Femur (tissue), 1 donor: ENCODE measurements at places on chromosomes 3 and 15.

DNA sequence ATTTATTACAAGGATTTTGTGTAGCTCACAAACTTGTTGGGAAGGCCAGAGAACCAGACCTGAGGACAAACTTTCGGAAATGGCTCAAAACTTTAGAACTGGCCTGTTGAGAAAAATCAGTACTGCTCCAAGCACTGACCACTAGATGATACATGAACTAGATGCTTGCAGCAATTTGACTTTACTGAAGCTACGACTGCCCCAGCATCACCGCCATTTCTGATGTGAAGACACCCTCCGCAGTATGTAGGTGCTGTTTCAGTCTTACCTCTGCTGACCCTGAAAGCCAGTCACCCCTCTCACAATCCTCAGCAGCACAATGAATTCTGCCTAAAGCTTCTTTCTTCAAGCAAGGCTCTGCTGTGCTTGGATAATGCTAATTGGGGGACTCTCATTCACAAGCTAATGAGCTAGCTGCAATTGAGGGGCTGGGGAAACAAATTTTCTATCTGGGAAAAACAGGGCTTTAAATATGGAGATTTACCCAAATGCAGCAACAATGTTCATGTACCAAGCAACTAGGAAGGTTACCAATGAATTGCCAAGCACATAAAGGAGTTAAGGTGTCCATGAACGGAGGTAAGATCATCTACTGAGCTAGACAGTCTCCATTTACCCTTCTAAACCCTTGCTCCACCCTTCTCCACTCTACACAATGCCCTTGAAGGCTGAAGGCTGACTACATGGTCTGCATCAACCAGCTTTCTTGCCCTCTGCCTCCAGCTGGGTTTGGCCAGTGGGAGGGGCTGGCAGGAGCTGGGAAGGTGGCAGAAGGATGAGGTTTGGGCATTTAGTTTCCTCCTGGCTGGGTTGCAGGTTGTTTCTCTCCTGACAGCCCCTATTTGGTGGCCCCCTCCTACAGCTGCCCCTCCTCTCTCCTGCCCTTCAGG lies 53.2 kb upstream of the FSTL1 start:
- DNase-seq, result no peak

- no peak for DNase-seq
Observed at GRCh38 chr3:24578951-24579421, 84.3 kb upstream of the THRB start.

- DNase-seq, result peak; percentile 39
Observed at GRCh38 chr3:160735826-160736225, 20.2 kb upstream of the PPM1L start.

GRCh38 chr3:133851931-133852330 lies 43.8 kb downstream of the RAB6B start:
- DNase-seq, result no peak

DNA sequence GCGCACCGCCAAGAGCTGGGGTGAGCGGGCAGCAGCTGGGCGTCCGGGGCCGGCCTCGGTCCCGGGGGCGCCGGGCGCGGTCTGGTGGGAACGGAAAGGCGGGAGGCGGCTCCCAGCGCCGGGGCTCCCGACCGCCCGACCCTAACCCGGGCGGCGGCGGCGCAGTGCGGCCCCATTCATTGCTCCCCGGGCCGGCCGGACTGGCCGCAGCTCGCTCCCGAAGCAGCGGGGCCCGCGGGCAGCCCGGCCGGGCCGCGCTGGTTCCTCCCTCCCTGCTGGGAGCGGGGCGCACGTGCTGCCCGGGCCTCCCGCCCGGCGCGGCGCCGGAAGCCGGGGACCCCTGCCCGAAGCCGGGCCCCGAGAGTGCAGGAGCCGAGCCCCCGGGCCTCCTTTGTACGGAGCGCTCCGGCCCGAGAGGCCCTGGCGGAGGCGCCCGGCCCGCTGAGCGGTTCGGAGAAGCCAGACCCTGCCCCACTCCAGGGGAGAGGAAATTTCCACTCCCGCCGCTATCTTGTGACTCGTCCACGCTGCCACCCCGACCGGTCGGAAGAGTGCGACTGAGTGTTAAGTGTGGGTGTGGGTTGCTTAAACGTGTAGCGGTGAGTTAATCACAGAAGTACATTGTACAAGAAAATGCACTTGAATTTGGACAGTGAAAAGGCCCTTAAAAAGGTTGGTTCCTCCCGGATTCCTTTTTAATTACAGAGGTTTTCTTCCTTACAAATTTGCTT lies 613 bp downstream of the ATP1B3 start:
- peak; percentile 64 for DNase-seq

DNA sequence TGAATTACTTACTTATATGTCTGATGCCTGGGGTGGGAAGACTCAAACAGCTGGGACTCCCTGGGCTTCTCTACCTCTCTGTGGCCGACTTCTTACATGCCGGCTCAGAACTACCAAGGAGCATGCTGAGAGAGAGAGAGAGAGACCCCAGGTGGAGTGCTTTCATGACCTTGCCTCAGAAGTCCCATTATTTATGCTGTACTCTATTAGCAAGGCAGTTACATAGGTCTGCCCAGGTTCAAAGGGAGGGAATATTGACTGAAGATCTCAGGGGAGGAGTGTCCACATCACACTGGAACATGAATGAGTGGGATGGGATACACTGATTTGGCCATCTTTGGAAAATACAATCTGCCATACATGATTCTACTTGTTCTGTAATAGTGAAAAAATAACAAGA lies 16.2 kb downstream of the CCDC32 start:
- DNase-seq, result no peak

GRCh38 chr3:29171043-29171990 lies 109.6 kb upstream of the RBMS3 start:
- peak; percentile 30 for DNase-seq

GRCh38 chr3:109050591-109051167 lies 67.3 kb downstream of the MORC1 start:
- DNase-seq, result no peak
